ENCODE measurements at places on chromosomes 3 and 15.

DNA sequence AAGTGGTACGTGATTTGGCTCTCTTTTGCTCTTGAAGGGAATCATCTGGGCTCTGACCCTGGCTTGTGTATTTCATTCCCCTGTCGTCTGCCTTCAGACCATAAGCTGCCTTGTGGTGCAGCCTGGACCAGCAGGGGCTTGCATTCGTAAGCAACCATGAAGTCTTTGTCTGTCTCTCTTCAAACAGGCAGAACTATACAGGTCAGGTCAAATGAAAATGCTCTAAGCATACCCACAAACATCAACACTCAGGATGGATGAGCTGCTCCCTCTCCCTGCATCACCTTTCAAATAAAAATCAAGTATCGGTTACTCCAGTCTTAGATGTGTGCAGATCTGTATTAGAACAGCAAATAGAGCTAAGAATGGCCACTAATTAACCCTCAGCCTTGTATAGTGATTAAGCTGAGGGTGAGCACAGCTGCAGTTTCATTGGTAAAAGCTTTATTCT is 268.6 kb upstream of the UBE2E1 start:
- no peak for DNase-seq

DNA sequence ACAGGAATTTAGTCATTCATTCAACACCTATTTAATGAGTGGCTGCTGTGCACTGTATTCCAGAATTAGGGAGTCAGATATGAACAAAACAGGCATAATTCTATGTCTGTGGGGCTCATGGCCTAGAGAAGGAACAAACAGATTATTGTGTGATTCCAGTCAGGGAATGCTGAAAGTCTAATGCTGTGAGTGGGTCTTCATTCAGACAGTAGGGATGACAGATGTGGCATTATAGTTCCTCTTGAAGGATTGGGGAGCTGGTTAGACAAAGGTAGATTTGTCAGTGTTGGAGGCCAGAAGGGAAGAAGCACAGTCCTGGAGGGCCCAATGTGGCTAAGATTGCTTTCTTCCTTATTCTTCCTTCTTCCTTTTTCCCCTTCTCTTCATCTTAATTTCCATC is 226.4 kb upstream of the EIF1B start:
- DNase-seq, result no peak

DNA sequence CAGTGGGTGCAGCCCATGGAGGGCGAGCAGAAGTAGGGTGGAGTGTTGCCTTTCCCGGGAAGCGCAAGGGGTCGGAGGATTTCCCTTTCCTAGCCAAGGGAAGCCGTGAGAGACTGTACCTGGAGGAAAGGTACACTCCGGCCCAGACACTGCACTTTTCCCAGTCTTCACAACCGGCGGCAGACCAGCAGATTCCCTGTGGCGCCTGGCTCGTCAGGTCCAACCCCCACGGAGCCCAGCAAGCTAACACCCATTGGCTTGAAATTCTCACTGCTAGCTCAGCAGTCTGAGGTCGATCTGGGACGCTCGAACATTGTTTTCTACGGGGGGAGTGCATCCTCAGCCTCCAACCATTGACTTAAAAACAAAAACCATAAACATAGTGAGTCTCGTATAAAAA is 26.5 kb downstream of the CCNB2 start:
- no peak for DNase-seq

DNA sequence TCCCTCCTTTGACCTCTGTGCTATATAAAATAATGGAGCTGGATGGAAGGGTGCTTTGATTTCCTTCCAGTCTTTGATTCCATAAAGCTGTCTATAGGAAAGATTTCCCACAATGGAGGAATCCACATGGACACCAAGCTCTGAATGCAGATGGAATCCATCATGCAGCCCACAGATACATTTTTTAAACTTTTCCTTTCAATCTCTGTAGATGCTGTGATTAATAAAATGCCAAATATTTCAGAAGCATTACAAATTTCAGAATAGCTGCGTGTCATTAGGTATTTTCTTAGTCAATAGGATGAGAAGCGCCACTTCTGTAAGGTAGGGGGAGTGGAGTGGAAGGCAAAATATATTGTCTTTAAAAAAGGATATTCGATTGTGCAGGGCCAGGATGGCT is 489.0 kb downstream of the NTRK3 start:
- no peak for DNase-seq

DNA sequence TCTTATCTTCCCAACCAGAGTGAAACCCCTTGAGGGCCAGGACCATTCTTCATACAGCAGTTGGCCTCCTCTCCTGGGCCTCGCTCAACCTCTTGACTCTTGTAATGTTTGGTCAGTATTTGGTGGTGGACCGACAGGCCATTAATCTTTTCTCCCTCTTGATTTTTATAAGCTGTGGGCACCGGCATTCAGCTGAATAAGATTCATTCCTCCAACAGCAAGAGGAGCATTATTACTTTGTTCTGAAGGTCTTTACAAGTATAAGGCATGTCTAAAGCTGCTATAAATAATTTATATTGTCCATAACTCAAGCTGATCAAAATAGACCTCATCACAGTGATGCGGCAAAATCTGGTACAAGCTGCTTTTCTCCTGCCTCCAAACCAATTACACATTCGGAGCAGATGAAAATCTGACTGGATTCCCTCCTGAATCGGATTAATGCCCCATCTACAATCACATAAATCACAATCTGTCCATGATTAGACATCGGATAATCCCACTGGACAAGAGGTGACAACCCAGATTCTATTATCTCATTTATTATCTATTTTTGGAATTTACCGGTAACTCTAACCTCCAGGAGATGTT is 8.4 kb upstream of the ISL2 start:
- no peak for DNase-seq

DNA sequence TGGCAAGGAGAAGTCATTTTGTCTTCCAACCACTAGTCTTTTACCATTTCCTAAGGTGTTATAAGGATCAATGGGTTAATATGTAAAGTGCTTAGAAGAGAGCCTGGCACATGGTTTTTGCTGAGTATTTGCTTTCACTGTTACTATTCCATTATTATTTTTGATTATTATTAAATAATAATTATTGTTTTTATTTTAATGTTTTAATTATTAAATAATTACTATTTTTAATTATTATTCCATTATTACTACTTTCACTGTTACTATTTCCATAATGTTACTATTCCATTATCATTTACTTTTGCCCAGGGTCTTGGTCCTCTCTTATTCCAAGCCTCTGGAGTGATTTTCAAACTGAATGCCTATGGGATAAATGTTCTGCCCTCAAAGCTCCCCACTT is 48.5 kb downstream of the FSTL1 start:
- no peak for DNase-seq

DNA sequence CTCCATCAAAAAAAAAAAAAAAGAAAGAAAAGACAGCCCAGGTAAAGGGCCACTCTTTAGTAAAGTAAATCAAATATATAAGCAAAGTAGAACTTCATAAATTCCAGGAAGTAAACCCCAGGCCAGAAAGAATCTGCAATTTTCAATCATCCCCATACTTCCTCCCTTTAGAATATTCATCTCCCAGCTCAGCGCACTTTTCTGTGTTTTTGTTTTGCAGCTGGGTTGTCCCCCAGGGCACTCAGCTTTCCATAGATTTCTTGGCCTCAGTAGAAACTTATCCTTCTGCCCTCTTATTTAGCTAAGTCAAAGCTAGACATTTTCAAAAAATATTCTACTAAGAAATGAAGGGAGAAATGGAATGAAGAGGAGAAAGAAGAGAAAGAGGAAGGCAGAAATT is 24.0 kb upstream of the SPRED1 start:
- no peak for DNase-seq

DNA sequence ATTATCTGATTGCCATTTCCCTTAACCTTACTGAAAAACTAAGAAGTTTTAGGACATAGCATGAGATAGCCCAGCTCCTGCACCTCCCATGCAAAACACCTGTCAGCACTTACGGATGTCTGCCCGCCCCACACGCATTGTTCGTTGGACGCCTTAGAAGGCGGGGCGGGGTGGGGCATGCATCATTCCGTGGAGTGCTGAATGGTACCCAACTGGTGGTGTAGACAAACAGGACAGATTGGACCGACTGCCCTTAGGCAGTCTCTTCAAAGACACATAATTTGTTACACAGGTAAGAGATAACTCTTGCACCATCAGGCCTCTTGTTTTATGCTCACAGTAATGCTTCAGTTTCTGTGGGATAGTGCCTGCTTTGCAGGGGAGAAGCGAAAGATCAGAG is 93.8 kb downstream of the SMAD6 start:
- no peak for DNase-seq

GRCh38 chr3:178705925-178706324 is 169.7 kb downstream of the KCNMB2 start:
- no peak for DNase-seq

GRCh38 chr15:91860498-91860897 is 7.0 kb downstream of the SLCO3A1 start:
- no peak for DNase-seq

DNA sequence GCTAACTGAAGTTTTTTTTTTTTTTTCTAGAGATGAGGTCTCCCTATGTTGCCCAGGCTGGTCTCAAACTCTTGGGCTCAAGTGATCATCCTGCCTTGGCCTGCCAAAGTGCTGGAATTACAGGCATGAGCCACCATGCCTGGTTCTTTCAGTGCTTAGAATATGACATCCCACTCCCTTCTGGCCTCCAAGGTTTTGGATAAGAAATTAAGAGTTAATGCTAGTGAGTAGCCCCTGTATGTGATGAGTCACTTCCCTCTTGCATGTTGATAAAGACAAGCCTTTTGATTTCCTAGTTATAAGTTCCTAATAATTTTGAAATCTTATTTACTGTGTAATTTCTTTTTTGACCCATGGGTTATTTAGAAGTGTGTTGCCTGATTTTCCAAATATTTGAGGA is 35.7 kb upstream of the DNAJC19 start:
- no peak for DNase-seq

DNA sequence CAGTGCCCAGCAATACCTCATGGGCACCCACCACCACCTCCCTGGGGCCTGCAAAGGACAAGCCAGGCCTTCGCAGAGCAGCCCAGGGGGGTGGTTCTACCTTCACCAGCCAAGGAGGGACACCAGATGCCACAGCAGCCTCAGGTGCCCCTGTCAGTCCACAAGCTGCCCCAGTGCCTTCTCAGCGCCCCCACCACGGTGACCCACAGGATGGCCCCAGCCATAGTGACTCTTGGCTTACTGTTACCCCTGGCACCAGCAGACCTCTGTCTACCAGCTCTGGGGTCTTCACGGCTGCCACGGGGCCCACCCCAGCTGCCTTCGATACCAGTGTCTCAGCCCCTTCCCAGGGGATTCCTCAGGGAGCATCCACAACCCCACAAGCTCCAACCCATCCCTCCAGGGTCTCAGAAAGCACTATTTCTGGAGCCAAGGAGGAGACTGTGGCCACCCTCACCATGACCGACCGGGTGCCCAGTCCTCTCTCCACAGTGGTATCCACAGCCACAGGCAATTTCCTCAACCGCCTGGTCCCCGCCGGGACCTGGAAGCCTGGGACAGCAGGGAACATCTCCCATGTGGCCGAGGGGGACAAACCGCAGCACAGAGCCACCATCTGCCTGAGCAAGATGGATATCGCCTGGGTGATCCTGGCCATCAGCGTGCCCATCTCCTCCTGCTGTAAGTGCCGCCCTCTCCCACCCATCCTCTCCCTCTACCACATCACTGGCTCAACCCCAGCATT is 19.2 kb upstream of the BFSP2 start:
- no peak for DNase-seq

DNA sequence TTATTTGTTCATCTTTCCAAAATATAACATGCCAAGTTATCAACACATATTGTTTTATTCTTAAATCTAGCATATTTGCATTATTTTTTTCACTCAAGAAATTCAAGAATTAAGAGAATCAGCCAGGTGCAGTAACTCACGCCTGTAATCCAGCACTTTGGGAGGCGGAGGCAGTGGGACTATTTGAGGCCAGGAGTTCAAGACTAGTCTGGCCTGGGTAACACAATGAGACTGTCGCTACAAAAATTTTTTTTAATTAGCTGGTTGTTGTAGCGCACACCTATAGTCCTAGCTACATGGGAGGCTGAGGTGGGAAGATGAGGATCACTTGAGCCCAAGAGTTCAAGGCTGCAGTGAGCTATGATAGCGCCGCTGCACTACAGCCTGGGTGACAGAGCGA is 10.5 kb downstream of the DCUN1D1 start:
- DNase-seq, result peak; percentile 48

DNA sequence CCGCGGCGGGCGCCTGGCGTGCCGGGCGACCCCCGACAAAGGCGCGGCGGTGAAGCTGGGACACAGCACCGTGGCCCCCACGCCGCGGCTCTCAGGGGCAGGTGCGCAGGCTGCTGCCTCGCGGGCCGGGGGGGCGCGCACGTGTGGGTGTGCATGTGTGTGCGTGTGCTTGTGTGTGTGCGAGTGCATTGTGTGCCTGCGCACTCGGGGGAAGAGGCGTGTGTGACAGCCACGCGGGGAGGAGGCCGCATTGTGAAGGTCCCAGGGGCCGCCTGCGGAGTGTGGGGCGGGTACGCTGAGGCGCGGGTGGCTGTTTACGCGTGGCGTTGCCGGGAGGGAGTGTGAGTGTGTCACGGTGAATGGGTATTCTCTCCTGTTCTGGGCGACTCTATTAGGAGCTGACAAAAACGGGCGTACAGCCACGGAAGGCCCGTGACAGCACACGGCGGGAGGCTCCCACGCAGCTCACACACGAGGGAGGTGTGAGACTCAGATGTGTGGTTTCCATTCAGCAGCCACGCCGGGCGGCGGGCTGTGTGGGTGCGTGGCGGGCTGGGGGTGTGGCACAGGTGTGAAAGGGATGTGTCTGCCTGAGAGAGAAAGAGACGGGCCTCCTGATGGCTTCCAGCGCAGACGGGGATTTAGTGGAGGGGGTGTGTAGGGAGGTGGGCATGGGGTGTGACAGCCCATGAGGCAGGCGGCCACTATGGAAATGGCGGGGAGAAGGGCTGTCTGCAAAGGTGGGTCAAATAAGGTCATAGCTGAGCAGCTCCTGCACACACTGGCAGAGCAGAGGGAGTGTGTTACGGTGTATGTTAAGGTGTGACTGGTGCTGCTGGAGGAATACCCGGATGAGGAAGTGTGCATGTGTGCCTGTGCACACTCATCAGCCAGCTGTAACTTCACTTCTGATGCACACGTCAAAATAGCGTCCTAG is 750 bp downstream of the PODXL2 start:
- DNase-seq, result peak; percentile 15

DNA sequence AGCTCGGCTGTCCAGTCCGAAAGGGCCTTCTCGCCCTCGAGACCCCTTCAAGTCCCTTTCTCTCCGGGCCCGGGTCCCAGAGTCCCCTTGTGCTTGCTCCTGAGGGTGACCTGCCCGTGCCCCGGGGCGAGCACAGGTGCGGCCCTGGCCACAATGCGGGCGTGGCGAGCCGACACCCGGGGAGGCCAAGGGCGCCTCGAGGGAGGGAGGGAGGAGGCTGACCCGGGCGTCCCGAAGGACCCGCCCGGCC is 810 bp upstream of the MEF2A start:
- no peak for DNase-seq

- no peak for DNase-seq
Observed at GRCh38 chr15:62248277-62248984, 83.3 kb upstream of the C2CD4B start.
